Effector CD4-positive, alpha-beta T cell (primary cell): ENCODE measurements at places on chromosomes 1 and 21.

DNA sequence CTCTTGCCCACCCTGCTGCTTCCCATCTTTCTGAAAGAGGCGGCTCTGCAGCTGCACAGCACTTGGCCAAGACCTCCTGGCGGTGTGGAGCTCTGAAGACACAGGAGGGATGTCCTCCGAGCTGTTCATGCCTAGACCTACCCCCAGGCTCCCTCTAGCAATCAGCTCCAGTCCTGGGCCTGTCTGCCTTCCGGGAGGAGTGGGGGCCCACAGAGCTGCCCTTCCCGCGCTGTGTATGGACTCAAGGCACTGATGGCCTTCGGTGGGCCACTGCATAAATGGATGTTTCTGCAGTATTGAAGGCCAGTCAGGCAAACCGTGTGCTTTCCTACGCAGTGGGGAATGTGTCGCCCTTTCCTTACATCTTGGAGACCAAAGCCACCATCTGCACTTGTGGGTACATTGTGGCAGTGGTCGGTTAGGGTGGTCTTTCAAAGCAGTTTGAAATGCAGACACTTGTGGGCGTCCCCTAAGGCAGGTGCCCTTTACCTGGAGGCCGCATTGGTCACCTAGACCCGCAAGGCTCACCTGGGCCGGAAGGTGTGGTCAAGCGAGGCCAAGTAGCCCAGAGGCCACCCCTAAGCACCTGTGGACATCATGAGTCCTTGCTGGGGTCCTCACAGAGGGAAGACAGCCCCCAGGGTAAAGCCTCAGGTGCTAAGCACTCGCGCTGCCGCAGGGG, 912 bp upstream of the PKNOX1 start:
- DNase-seq: no peak

GRCh38 chr1:198908995-198909394, 270.2 kb downstream of the PTPRC start:
- no peak for DNase-seq

- DNase-seq: peak; percentile 43
Measured at GRCh38 chr21:14533499-14534428, 12.4 kb downstream of the SAMSN1 start.

- no peak for DNase-seq
Measured at GRCh38 chr1:52153898-52154297, 12.0 kb downstream of the ZFYVE9 start.

GRCh38 chr1:155474146-155474545, 88.5 kb downstream of the ASH1L start:
- DNase-seq: no peak
